ENCODE measurements at places on chromosomes 5 and 9. TPM values are rescaled to one million over a fixed set of nuclear protein-coding genes. Genes with fewer than 3 reads are reported as not detected.

CDHR2 gene
- total RNA-seq, result 4.2 TPM

MAMDC2 gene
- 7.1 TPM for total RNA-seq

FCN2 gene
- 3.6 TPM for total RNA-seq

BHMT2 gene
- total RNA-seq, result 54.8 TPM

FLT4 gene
- 29.4 TPM for total RNA-seq

C5orf58 gene
- not detected for total RNA-seq

SPATA31A3 gene
- not detected for total RNA-seq

- DNase-seq, result no peak
These were observed 14.5 kb upstream of the NTNG2 start for GRCh38 chr9:132147331-132147730.

- DNase-seq, result no peak
These were observed 702.8 kb downstream of the SEMA5A start for GRCh38 chr5:8842971-8843551.

DNA sequence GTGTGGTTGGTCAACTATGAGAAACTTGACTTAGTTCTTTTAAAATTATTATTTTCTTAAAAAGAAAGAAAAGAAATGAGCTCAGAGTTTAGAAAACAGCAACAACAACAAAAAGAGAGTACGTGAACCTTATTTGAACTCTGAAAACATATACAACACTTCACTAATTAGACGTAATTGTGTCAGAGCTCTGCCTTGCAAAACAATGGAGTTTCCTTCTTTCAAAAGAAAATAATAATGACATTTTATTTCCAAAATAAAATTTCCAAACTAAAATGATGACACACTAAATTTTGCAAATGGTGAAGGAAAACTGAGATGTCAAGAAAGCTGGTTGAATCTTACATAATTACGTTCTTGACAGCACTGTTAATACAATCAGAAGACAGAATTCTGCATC, 15.4 kb downstream of the ROR2 start:
- DNase-seq, result no peak
